Activated T-helper 1 cell treated with Interleukin-2 at 50 U/mL for 16 hours (primary cell): ENCODE measurements at places on chromosomes 1 and 21.

DNA sequence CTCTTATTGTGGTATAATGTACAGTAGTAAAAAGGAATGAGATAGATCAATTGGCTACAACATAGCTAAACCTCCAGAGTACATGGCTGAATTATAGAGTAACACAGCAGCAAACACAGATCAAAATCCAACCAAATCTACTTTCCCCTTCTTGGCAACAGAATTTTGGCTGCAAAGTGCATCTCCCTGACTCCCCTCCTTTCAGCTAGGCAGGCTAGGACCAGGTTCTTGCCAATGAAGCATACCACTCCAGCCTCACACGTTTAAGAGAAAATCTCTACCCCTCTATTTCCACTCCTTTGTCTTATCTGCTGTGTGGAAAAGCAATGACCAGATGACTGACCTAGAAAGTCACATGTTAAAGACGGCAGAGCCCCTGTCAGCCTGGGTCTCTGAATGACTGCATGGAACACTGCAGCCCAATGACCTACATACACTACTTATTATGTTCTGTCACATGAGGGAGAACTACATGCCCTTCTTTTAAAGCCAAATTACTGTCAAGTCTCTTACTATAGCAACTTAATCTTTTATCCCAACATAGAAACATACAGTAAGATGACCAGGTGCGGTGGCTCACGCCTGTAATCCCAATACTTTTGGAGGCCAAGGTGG, 99.1 kb downstream of the HLCS start:
- DNase-seq: no peak

DNA sequence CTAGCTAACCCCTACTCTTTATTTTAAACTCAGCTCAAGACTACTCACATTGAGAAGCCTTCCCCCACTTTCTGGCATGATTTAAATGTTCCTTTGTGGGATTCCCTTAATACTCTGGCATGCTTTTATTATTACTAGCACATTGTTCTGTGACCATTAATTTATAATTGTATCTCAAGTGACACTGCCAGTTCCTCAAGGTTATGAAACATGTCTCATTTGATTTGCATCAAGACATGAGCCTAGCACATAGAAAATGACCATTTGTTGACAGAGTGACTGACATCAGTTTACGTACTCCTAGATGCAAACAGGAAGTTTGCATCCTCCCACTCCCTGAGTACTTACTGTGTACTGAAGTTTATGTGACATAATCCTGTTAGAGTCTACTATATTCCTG, 15.2 kb downstream of the RGS4 start:
- DNase-seq: no peak

- DNase-seq: no peak
Measured at GRCh38 chr1:245874942-245875580, 632.0 kb downstream of the SMYD3 start.

DNA sequence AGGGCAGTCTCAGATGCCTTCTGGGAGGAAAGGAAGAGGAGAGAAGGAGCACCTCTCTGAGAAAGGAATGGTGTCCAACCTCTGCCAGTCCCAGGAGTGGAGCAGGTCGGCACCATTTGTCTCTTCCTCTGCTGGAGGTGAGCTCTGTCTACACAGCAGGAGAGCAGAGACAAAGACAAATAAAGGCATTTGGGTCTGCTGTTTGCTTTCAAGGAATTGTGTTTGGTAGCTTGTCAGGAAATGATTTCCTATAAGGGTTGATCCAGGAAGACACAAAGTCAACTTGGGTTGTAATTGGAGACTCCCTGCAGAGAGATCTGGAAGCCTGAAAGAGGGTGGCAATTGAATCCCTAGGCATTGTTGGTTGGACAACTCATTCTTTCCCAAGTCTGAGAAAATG, 34.5 kb upstream of the PLXNA2 start:
- DNase-seq: no peak

- no peak for DNase-seq
Measured at GRCh38 chr1:27348861-27349783, 7.3 kb downstream of the SYTL1 start.
